ENCODE measurements at places on chromosomes 13 and 19.

DNA sequence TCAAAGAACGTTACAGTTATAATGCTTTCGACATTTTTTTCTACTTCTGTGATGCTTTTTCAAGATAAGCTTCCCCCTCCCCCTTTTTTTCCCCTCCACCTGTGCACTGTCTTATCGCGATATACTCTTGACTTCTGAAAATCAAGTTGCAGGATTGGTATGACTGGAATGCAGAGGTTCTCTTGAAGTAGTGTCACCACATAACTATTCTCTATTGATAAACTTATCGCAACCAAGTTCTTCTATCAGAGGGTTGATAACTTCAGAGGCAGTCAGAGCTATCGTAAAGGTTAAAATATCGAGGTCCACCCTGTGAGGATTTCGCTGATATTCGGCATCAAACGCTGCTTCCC, 820 bp downstream of the EID2 start:
- DNase-seq: no peak

DNA sequence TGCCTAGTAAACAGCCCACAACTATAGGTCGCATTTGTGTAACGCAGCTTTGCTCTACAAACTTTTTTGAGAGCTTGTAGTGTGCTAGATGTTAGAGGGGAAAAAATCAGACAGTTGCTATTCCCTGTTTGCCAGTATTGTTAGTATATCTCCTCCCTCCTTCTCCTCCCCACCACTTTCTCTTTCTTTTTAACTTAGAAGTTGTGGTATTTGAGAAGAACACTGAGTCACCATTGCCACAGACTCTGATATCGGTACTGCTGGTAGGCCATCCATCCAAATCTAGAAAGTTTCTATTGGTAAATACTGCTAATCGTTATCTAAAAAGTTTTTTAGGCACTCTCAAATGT, 666 bp downstream of the POMP start:
- no peak for DNase-seq

- no peak for DNase-seq
Observed at GRCh38 chr19:58037927-58038687, 4.3 kb downstream of the ZSCAN1 start.

GRCh38 chr19:17616961-17617806, 61.7 kb downstream of the COLGALT1 start:
- no peak for DNase-seq

DNA sequence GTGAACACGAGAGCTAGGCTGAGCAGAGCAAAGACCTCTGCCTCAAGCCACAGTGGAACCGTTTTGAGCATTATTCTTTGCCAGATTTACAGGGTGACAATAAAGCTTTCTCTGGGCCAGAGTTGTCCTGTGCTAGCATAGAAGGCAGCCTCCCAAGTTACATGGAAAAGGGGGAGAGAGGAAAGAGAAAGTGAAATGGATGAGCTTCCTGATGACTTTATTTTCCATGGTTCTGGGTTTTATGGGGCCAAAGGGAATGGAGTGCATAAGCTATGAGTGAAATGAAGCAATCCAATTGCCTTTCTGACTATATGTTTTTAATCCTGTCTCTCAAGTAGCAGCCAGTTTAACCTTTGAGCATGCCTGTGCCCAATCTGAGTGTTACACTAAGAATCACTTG, 428.4 kb downstream of the COG6 start:
- no peak for DNase-seq

DNA sequence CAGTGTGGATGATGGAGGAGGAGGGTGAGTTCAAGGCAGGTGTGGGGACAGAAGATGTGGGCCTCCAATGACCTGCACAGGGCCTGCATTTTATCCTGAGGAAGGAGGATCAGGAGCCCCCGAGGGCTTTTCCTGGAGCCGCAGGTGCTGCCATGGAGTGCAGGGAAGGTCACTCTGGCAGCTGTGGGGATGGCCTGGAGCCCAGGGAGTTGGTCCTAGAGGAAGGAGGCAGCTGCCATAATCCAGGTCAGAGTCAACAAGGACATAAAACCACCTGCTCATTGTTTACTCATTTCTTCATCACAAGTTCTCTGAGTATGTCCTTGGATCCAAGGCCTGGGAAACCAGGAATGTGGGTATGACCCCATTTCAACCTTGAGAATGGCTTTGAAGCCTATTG, 87.2 kb downstream of the SCGB2B2 start:
- DNase-seq: no peak

GRCh38 chr13:93262729-93263345, 36.2 kb downstream of the GPC6 start:
- DNase-seq: no peak

GRCh38 chr13:44718467-44718866, 142.3 kb upstream of the TSC22D1 start:
- no peak for DNase-seq

GRCh38 chr13:109951491-109951890, 165.1 kb upstream of the IRS2 start:
- no peak for DNase-seq

GRCh38 chr19:1104311-1105007, 665 bp downstream of the GPX4 start:
- peak; percentile 17 for DNase-seq

DNA sequence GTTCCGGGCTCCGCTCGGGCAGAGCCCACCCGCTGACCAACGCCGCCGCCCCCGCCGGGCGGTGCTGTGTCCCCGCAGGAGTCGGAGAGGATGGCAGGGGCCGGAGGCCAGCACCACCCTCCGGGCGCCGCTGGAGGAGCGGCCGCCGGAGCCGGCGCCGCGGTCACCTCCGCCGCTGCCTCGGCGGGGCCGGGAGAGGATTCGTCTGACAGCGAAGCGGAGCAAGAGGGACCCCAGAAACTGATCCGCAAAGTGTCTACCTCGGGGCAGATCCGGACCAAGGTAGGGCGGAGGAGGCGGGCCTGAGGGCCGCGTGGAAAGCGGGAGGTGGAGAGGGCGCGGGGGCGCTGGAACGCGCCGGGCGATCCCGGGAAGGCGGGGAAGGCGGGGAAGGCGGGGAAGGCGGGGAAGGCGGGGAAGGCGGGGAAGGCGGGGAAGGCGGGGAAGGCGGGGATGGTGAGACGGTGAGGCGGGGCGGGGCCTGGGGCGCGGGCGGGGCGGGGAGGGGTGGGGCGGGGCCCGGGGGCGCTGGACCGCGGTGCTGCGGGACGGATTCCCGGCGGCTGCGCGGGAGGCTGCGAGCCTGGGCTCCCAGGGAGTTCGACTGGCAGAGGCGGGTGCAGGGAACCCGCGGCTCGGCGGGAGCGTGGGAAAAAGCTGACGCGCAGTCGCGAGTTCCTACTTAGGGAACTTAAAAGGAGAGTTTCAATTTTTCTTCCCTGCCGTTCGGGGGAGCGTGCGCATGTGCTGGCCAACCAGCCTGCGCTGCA, 421 bp downstream of the DGKH start:
- peak; percentile 61 for DNase-seq

- no peak for DNase-seq
Observed at GRCh38 chr13:48333976-48334375, 30.4 kb downstream of the RB1 start.

GRCh38 chr13:112007191-112007590, 59.8 kb upstream of the SOX1 start:
- DNase-seq: no peak

- no peak for DNase-seq
Observed at GRCh38 chr19:48553676-48554384, 1.9 kb downstream of the SULT2B1 start.

- no peak for DNase-seq
Observed at GRCh38 chr19:33157906-33158305, 26.0 kb downstream of the WDR88 start.

DNA sequence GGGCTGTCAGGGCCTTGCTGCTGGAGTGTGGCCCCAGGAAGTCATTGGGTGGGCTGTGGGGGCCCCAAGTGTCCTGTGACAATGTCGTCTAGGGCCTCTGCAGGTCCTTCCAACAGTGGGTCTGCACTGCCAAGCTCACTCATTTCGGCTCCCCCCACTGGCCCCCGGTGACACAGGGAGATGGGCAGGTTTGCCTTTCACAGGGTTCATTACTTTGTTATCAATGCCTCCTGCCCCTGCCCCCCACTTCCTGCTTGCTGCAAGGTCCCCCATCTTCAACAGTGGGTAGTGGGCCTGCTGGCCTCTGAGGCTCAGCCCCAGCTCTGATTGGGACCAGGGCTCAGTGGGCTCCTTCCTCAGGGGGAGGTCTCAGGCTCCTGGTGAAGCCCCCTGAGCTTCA, 149.8 kb downstream of the URI1 start:
- no peak for DNase-seq

DNA sequence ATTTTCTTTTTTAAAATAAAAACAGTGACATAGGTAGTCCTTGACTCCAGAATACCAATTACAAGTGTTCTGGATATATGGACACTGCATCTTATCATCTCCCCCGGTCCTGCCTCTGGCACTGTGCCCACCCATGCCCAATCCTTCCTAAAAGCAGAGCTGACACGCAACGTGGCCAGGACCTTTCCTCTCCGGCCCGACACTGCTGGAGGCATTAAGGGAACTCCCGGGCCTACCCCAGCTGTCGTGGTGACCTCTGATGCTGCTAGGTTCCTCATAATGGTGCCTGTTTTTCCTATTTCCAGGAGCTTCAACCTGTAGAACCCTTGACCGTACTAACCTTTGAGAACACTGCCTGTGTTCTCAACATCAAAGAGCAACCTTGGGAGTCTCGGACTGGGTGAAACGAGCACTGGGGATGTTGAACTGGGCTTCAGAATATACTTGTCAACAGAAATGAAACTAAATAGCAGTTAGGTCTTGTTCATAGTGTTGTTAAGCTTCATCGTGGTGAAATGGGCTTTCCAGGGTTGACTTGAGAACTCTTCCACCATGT, 13.9 kb upstream of the RNF113B start:
- no peak for DNase-seq

- DNase-seq: no peak
Observed at GRCh38 chr19:19552798-19553197, 14.7 kb downstream of the CILP2 start.

DNA sequence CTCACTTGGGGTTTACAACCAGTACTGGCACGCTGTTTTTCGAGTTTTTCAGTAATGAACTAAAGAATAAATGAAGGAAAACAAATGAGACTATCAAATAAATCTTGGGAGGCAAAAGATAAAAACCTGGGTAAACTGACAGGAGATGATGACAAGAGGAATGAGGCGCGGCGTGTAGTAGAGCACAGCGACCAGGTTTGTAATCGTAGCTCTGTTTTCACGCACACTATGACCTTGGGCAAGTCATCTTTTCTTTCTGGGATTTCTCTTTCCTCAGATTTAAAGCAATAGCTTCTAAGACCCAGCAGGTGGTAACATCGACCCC, 419 bp downstream of the MRPS31 start:
- DNase-seq: no peak

DNA sequence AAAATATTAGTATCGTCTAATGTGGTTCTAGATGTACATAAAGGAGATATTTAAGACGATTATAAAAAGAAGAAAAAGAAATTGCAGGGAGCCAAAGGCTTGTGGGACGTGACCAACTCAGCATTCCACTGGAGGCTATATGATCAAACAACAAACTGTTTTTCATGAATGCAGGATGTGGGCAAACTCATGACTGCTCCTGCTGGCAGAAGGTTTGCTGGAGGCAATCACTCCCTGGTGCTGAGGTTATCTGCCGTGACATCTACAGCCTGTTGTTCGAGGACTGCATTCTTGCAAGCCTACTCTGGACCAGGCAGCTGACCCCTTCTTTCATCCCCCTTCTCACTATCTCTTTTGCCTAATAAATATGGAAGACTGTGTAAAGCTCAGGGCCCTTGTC, 518.1 kb downstream of the UQCRFS1 start:
- no peak for DNase-seq

DNA sequence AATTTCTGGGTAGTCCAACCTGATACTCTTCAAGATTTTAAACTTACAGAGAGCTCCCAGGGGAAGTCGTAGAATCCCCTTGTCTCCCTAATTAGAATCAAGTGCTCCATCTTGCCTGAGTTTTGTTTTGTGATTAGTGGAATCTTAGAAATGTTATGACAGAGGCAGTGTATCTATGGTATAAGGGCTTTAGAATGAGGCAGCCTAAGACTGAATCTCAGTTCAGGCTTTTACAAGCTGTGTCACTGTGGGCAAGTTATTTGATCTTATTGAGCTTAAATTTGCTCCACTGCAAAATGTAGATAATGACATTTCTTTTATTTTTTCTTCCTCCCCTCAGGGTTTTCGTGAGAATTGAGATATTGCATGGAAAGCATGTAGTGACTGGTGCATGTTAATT, 215.5 kb downstream of the POSTN start:
- DNase-seq: no peak

DNA sequence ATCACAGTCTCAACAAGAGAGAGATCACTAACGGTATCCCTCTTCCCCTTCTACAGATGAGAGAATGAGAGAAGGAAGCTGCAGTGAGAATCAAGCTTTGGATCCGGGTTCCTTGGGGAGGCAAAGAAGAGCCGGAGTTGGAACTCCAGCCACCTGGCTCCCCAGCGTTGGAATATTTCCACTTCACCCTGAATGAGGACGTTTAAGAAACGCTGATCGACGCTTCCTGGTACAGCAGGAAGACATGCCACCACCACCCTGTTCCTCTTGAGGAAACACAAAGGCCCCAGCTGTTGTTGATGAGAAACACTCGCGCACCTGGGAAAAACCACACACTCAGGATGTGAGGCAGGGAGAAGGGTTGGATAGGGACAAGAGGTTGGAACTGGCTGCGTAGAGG, 11.3 kb upstream of the CACNG8 start:
- DNase-seq: no peak

- DNase-seq: no peak
Observed at GRCh38 chr19:1172353-1173158, 1.5 kb downstream of the SBNO2 start.

DNA sequence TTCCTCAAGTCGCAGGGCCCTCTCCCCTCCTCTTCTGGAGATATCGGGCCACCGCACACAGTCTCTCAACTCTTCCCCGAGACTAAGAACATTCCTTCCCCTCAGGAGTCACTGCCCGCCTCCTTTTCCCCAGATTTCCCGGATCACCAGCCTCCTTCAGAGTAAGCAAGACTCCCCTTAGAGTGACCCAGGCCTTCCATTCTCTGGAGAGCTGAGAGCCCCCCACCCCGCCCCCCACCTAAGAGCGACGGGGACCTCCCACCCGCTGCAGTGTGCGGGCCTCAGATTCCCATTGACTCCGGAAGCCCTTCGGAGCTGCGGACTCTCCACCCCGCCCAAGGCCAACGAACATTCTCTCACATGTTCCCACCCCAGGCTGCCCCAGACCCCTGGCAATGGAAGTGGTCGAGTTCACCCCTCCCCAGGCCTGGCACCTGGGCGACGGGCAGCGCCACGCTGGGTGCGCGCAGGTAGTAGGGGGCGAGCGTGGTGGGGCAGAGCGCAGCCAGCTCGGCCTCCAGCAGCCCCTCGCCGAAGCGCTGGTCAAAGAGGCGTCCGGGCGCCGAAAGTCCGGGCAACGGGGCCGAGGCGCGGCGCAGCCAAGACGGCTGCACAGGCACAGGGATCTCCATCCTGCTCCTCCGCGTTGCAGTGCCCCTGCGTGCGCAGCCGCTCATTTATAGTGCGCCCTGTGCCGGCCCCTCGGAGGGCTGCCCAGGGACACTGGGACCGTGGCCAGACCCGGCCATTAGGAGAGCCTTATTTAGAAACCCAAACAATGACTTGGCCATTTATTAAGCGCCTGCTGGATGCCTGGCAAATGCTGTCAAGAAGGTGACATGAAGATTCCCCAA, at the start of gene HSPB6:
TSS of gene HSPB6 (minus strand) at position 653 of the 854 bp plus-strand sequence. CDS start at position 632, 21 bp downstream.
- no peak for DNase-seq

- DNase-seq: no peak
Observed at GRCh38 chr19:44653977-44654774, 10.5 kb downstream of the PVR start.

Measured in NCI-H2227 treated with DMSO at 0.1 percent for 48 hours (cell line).